Subcutaneous adipose tissue (tissue), 4 donors: ENCODE measurements at places on chromosomes 4 and X. TPM values are rescaled to one million over a fixed set of nuclear protein-coding genes. Genes with fewer than 3 reads are reported as not detected.

GUCY1A1 gene
- 7.0 TPM for total RNA-seq

ZFP42 gene
- total RNA-seq: not detected

CCSER1 gene
- 18.1 TPM for total RNA-seq

CYTL1 gene
- total RNA-seq: not detected

DMP1 gene
- not detected for total RNA-seq

ADRA2C gene
- 0.85 TPM for total RNA-seq

LUZP4 gene
- total RNA-seq: not detected

SPANXC gene
- total RNA-seq: not detected

ODAPH gene
- total RNA-seq: not detected

SHROOM2 gene
- total RNA-seq: 0.38 TPM

IGFBP7 gene
- total RNA-seq: 646 TPM

CXCL1 gene
- total RNA-seq: not detected

NAP1L5 gene
- total RNA-seq: 4.6 TPM

DGAT2L6 gene
- not detected for total RNA-seq

L1CAM gene
- 1.1 TPM for total RNA-seq

APLN gene
- 0.19 TPM for total RNA-seq

VCX gene
- total RNA-seq: not detected

NXF3 gene
- total RNA-seq: 3.5 TPM

TREX2 gene
- total RNA-seq: 1.1 TPM

TMEM154 gene
- total RNA-seq: 0.88 TPM

APEX2 gene
- 8.3 TPM for total RNA-seq

S100P gene
- not detected for total RNA-seq

ASB11 gene
- total RNA-seq: 0.33 TPM

CFAP47 gene
- total RNA-seq: not detected

PLS3 gene
- total RNA-seq: 105 TPM

FREM3 gene
- total RNA-seq: not detected

SSX2B gene
- total RNA-seq: not detected

SULT1E1 gene
- total RNA-seq: 0.34 TPM

RRH gene
- total RNA-seq: 0.44 TPM

MAGEC2 gene
- total RNA-seq: not detected

FGF5 gene
- not detected for total RNA-seq

TRIM61 gene
- total RNA-seq: 1.5 TPM

ELF4 gene
- 14.8 TPM for total RNA-seq

LPAR4 gene
- 0.68 TPM for total RNA-seq

PNMA5 gene
- not detected for total RNA-seq

TEX11 gene
- total RNA-seq: not detected

EDA gene
- total RNA-seq: 6.8 TPM

ZXDA gene
- total RNA-seq: 8.1 TPM

ELF2 gene
- 64.9 TPM for total RNA-seq

RPS6KA6 gene
- total RNA-seq: 0.49 TPM

IL13RA2 gene
- not detected for total RNA-seq

RBM46 gene
- total RNA-seq: not detected

GC gene
- not detected for total RNA-seq

RNF128 gene
- 0.49 TPM for total RNA-seq

POLN gene
- 2.6 TPM for total RNA-seq

UPF3B gene
- total RNA-seq: 7.9 TPM

SLC25A43 gene
- 26.9 TPM for total RNA-seq
